Kidney (tissue), 22 donors: ENCODE measurements at places on chromosomes 3 and 15. TPM values are rescaled to one million over a fixed set of nuclear protein-coding genes. Genes with fewer than 3 reads are reported as not detected.
A peak's percentile ranks its signal among the peaks of the same experiment; 100 is the strongest.

TIMP4 gene
- 7.6 TPM for total RNA-seq

EXD1 gene
- total RNA-seq, result not detected

VWA5B2 gene
- total RNA-seq, result 0.25 TPM

ECT2 gene
- total RNA-seq, result 15.5 TPM

GP9 gene
- total RNA-seq, result not detected

ZIC4 gene
- not detected for total RNA-seq

FBXW12 gene
- total RNA-seq, result not detected

PIGZ gene
- 3.5 TPM for total RNA-seq

TRIP4 gene
- total RNA-seq, result 29.8 TPM

FBN1 gene
- 30.8 TPM for total RNA-seq

IMPG2 gene
- total RNA-seq, result 0.85 TPM

TNK2 gene
- total RNA-seq, result 42.5 TPM

ADAMTS9 gene
- total RNA-seq, result 117 TPM

PP2D1 gene
- total RNA-seq, result not detected

TRAT1 gene
- total RNA-seq, result 1.9 TPM

- DNase-seq, result no peak
Measured at GRCh38 chr15:38611228-38611627, 46.6 kb upstream of the RASGRP1 start.

DNA sequence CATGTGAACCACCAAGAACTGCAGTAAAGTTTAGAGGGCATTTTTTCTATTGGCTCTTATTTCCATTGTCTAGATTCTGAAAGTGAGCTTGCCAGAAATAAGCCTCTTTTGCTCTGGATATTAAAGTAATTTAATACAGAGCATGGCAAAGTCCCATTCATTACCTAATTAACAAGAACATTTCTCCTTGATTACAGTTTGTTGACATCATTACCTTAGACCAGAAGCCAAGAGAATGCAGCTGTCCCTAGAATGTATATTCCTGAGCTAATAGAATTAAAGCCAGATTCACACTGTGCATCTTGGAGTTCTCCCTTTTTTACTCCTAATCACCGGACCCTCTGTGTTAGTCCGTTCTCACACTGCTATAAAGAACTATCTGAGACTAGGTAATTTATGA, 46.4 kb upstream of the TM4SF4 start:
- DNase-seq, result no peak

DNA sequence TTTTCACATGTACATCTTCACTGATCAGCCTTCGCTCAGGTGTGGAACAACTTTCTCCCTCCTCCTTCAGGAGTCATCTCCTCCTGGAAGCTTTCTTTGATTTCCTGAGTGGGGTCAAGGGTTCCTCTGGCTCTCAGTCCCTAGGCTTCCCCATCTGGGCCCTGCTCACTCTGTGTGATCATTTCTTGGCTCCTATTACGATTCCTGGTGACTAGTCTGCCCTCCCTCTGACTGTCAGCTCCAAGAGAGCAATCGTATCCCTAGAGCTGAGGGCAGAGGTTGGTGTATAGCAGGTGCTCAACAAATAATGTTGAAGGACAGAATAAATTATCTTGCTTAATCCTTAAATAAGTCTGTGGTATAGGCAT, 15.3 kb upstream of the PRKCD start:
- DNase-seq, result no peak

DNA sequence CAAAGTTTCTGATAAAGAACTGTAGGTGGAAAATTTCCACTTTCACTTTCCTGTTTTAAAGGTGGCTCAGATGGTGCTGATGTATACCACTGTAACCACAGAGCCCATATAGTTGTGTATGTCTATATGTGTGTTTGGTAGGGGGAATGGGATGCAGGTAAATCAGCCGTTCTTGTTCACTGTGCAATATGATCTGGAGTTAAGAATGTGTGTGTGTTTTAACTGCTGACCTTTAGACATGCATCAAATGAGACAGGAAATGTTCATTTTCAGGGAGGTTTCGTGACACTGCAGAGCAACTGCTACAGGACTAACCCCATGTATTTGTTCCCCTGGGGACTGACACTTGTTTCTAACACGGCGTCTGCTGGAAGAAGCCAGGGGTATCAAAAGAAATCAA, 180.5 kb downstream of the TAFA4 start:
- no peak for DNase-seq

- no peak for DNase-seq
Measured at GRCh38 chr15:38690719-38691332, 126.2 kb upstream of the RASGRP1 start.

DNA sequence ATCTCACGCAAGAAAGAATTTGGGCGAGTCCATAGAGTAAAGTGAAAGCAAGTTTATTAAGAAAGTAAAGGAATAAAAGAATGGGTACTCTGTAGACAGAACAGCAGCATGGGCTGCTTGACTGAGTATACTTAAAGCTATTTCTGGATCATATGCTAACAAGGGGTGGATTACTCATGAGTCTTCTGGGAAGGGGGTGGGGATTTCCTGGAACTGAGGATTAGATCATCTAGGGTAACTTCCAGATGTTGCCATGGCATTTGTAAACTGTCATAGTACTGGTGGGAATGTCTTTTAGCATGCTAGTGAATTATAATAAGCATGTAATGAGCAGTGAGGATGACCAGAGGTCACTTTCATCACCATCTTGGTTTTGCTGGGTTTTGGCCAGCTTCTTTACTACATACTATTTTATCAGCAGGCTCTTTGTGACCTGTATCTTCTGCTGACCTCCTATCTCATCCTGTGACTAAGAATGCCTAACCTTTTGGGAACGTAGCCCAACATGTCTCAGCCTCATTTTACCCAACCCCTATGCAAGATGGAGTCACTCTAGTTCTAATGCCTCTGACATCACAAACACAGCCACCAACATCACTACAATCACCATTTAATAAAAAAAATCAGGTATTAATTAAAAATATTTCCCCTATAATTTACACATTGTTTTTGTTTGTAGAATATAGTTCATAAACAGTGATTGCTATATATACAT, 890.7 kb upstream of the EPHA6 start:
- DNase-seq, result no peak

- DNase-seq, result no peak
Measured at GRCh38 chr3:101311676-101312075, 8.7 kb downstream of the IMPG2 start.

GRCh38 chr15:61768131-61768530, 292.1 kb downstream of the VPS13C start:
- no peak for DNase-seq

GRCh38 chr3:138696666-138697370, 88.2 kb downstream of the FAIM start:
- DNase-seq, result no peak

DNA sequence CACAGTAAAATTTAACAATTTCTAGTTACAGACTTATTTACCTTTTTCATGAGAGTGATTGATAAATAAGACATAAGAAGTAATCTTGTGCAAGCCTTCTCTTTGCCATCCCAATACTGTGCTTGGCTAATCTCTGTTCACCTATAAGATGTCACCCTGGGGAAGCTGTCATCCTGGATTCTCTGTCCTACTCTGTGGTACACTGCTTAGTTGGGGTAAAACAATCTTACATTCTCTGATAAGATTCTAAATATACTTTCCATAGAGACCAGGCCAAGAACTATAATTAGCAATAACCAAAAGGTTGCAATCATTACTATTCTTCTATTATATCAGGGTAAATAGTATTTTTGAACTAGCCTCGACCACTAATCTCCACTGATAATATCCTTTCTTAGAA, 1218.3 kb upstream of the CADM2 start:
- no peak for DNase-seq

DNA sequence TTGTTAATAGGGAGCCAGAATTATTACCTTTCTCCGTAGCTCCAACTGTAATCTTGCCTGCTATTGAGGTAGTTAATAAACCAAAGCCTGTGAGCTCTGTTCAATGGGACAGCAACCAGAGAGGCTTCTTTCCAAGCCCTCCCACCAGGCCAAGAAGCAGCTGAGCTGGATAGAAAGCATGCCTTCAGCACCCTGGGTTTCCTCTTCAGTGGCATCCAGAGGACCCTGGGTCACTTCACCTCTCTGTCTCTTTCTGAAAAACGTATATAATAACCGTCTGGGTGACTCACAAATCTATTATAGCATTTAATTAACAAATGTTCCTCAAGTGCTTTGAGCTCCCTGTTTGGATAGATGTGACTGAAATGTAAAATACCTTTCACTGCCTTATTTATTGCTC, 420.0 kb downstream of the LPP start:
- no peak for DNase-seq

DNA sequence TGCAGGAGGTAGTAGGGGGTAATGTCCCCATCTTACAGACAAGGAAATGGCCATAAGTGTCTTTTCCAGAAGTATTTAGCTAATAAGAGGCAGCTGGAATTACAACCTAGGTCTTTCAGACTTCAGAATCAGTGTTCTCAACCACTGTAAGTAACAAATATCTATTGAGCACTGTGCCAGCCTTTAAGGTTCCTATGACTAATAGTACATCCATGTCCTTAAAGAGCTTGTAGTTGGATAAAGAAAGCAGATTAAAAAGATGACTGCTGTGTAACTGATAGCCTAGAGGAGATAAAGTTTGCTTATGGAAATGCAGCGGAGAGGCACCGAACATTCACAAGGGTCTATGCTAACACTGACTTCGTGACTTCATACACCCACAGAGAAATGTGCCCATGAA, 136.0 kb downstream of the KCNMB2 start:
- DNase-seq, result no peak

DNA sequence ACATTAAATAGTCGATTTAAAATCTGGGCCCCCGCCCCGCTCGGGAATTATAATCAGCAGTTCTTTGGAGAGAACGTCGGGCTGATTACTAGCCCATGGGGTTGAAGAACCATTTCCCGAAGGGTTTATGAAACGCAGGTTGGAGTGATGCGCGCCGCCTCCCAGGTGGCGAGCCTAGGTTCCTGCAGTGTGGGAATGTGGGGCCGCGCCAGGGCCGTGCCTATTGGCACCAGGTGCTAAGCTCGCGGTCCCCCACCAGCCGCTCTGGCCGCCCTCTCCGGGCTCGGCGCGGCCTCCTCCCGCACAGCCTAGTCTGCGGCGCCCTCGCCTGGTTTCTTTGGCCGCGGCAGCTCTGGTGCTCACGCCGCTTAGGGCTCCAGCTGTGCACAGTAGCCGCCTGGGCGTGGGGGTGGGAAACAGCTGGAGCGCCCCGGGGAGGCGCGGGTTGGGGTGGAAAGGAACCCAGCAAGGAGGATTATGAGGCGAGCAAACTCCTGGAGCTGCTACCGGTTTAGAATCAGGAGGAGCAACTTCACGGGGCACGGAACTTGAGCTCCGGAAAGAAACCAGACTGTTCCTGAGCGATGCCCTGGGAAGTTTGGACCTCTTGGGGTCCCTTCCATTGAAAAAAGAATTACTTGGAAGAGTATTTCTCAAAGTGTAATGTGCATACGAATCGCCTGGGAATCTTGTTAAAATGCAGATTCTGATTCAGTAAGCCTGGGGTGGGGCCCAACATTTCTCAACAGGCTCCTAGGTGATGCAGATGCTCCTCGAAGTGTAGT, 5.6 kb upstream of the MECOM start:
- peak; percentile 94 for DNase-seq

- DNase-seq, result no peak
Measured at GRCh38 chr15:79659691-79660090, 227.6 kb downstream of the MINAR1 start.

GRCh38 chr3:131250466-131250865, 131.1 kb upstream of the NUDT16 start:
- DNase-seq, result no peak

GRCh38 chr3:166060789-166061479, 223.7 kb upstream of the BCHE start:
- no peak for DNase-seq

DNA sequence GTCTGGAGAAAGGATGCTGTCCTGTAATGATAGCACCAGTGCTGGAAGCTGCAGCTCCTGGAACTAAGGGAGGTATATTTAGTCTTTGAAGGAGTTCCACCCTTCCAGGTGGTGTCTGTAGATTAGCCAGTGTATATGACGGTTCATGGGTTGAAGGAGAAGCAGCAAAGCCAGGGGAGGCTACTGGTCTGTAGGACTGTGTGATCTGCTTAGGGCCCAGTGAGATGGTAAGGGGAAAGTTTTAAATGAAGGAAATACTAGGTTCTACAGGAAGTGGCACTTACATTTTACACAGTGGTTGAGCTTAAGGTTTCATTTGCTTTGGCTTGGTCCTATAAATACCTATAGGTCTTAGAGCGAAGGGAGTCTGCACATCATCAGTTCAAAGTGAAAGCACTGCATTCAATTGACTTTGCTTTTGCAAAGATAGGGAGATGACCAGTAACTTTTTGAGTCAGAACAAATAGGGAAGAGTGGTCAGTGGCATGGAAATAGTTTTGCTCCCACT, 5.6 kb downstream of the SLC25A38 start:
- no peak for DNase-seq

- no peak for DNase-seq
Measured at GRCh38 chr15:42368096-42368495, 8.8 kb downstream of the CAPN3 start.

DNA sequence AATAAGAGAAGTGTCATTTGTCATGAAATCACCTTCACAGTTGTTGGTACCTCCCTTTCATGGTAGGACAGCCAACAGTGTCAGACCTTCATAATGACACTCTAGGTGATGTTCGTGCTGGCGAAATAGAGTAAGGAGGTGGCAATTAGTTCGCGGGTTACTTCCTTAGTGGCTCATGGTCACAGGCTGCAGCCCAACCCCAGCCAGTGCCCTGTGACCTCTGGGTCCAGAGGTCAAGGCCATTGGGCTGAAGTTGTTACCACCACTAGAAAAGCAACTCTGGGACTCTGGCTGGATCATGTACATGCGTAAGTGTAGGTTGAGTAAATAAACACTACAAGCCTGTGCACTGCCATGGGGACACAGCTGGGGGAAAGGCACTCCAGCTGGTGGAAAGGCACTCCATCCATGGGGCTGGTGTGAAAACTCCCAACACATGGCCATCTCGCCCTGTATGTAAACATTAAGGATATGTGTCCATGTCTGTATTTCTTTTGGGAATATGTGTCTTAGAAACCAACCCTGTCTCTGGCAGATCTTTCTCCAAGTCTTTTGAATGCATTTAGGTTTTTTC, 106.7 kb downstream of the RYK start:
- no peak for DNase-seq

GRCh38 chr3:58779934-58780333, 113.4 kb upstream of the FAM3D start:
- no peak for DNase-seq

DNA sequence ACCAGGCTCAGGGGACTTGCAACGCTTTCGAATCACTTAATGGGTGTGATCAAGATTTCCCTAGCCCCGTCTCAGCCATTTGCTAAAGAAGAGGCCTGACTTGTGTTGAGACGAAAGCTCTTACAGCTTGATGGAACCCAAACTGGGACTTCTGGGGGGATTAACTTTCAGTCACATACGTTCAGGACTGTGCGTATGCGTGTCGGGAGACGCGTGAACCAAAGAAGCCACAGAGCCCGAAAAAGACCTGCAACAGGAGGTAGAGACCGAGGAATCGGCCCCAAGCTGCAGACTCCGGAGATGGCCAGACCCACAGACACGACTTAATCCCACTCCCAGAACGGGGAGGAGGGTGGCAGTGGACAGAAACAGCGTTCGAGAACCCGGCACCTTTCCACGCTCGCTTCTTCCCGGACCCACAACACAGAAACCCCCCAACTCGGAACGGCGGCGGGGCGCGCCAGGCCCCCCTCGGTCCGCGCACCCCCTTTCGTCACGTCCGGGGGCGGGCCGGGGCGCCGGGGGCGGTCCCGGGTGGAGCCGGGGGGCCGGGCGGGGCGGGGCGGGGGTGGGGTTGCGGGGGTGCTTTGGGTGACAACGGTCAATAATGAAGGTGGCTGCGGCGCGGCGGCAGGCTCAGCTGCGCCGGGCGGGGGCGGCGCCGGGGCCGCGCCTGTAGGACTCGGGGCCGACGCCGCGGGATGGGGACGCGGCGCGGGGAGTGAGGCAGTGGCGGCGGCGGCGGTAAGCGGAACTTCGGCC, at the start of gene ATP11B:
Gene ATP11B, plus strand, starts transcription at position 604 of the 762 bp plus-strand sequence. CDS start 256 bp downstream, outside the sequence.
- peak; percentile 83 for DNase-seq

- no peak for DNase-seq
Measured at GRCh38 chr3:168123201-168124176, 27.8 kb upstream of the GOLIM4 start.
